ENCODE measurements at places on chromosomes 1 and 21.

DNA sequence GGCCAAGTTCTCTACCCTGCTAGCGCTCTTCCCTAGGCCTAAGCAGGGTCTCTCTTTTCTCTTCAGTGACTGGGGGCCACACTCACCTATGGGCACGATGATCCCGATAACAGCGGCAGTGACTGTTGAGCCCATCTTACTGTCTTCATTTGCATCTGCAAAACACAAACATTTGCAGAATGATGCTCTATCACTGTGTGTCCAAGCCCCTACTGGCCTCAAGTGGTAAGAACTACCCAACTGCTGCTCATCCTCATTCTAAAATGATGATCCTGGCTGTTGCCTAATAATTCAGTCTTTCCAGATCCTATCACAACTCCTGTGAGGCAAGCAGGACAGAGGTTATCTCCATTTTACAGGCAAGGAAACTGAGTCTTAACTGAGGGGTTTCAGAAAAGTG is 16.7 kb upstream of the MAGOH start:
- DNase-seq: no peak

DNA sequence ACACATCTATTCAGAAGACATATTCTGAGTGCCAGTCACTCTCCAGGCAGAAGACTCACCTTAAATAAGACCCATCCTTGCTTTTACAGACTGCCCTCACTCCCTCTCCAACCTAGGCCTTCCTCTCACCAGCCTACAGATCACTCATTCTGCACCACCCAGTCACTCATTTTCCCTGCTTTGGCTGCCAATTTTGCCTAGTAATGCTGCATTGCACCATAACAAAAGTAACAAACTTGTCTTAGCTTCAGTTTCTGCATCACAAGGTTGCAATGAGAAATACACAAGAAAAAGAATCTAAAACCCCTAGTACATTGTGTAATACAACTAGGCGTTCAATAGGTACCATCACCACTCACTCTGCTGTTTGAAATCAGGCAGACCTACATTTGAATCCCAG is 292.4 kb downstream of the PLPP3 start:
- no peak for DNase-seq

DNA sequence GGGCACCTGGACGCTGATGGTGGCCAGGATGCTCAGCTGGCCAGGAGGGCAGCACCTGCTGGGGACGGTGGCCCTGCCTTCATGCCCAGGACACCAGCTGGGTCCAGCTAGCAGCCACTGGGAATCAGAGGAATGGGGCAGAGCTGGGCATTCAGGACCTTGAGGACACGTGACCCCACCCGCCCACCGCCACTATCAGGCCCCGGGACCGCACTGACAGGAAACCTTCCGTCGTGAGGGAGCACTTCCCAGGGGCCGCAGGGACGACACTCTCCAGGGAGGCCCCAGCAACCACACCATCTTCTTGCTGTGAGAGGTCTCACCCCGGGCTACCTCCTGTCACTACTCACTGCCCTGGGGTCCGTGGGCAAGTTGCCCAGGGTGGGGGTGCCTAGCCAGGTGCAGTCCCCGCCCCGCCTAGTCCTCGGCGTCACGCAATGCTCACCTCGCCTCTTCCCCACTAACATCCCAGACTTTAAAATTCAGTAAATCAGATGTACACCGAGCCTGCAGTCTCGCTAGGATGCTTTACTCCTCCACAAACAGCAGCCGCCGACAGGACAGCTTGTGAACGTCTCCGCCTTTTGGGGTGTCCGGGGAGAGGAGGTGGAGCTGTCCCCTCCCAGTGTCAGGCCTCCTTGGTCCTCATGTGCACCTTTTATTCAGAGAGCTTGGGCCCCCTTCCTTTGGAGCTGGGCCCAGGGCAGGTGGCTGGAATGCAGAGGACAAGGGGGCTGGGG is 4.9 kb downstream of the VWA1 start:
- DNase-seq: peak; percentile 63

GRCh38 chr1:52904927-52905698 is 16.4 kb downstream of the ECHDC2 start:
- no peak for DNase-seq

DNA sequence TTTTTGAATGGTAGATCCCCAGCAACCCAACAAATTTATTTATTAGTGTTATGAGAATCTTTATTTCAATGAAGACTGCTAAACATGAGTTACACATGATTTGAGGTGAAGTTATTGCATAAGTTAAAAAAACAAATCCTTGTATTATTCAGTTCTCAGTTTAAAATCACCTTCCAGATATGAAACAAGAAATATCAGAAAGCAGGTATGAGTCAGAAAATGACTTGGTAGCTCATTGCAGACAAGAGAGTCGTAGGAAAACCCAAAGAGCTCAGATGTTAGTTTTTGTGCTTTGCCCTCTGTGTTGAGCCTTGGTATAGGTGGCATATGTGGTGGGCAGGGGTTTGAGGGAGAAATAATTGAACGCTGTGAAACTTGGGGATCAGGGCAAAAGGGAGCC is 339.4 kb downstream of the BRINP3 start:
- no peak for DNase-seq

GRCh38 chr1:112711670-112712069 is 3.5 kb downstream of the PPM1J start:
- no peak for DNase-seq

Measured in Right ventricle myocardium inferior (tissue), 1 donor.